CD4-positive, alpha-beta T cell treated with Interleukin-21 for 1 hour (primary cell): ENCODE measurements at places on chromosomes 6 and 20.

DNA sequence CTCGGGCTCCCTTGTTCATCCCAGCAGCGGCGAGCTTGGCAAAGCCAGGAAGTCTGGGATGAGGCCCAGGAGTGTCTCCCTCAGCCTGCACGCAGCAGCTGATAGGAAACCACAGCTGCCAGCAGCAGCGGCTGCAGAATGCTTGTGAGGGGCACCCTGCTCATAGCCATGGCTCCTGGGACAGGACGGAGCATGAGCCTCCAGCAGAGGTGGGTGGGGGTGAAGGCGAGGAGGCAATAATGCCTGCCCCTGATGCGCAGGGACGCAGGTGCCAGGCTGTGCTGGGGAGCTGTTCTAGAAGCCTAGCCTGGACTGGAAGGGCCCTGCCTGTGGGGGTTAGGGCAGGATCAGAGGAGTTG, 157.9 kb downstream of the CD83 start:
- DNase-seq: no peak

- no peak for DNase-seq
Observed at GRCh38 chr6:119249319-119249718, 100.2 kb downstream of the MAN1A1 start.

GRCh38 chr20:12594410-12595088, 414.2 kb upstream of the SPTLC3 start:
- DNase-seq: no peak

DNA sequence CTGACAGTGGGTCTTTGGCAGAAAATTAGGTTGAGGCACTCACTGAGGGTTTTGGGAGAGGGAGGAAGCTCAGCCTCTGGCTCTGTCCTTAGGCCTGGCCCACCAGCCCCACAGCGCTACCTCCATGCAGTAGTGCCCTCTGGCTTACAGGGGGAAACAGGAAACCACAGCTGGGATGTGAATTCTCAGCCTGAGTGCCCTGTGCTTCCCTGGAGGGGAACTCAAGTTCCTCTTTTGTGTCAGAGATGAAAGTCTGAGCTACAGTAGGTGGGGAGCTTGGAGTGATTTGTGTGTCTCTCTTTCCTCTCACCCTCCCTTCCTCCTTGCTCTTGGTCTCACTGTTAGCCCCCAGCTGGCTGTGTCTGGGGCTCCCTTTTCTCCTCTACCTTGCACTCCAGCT, 48.2 kb upstream of the BLCAP start:
- no peak for DNase-seq

- DNase-seq: no peak
Observed at GRCh38 chr20:32162351-32162750, 45.2 kb downstream of the PLAGL2 start.

- DNase-seq: no peak
Observed at GRCh38 chr6:166526937-166527336, 59.5 kb downstream of the RAMACL start.

DNA sequence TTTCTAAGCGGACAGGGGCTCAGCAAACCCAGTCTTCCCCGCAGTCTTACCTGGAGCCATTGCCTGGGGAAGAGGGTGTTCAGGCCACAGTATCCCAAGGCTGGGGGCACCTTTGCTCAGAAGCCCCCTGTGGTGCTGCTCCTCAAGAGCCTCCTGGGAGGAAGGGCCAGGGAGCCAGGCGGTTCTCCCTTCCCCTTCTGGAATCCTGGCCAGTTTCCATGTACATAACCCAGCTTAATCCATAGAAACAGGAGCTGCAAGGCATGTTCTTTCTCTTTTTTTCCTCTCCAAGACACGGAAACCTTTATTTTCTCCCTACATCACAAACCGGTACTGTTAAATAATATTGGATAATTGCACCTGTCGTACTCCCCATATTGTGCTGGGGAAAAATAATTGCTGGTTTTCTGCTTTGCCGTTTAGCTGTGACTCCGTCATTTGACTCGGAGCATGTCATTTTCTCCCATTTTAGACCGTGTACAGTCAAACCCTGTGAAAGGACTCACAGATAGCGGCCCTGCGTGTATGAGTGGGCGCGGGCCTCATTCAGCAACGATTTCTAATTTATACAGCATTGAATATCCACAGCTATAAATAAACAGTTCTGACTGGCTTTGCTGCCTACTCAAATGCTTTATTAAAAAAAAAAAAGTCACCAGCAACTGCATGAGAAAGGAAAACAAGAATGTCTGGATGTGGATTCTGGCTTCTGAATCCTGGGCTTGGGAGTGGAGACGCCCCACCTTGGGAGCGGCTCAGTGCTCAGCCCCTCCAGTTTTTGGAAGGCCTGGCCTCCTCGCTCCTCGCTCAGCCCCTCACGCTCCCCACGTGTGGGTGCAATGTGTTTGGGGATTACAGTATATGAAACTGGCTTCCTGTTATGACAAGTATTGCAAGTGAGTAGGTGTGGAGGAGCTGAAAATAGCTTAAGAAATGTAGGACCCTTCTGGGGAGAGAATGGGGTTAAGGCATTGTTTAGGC, 67.3 kb downstream of the ADTRP start:
- DNase-seq: peak; percentile 29

DNA sequence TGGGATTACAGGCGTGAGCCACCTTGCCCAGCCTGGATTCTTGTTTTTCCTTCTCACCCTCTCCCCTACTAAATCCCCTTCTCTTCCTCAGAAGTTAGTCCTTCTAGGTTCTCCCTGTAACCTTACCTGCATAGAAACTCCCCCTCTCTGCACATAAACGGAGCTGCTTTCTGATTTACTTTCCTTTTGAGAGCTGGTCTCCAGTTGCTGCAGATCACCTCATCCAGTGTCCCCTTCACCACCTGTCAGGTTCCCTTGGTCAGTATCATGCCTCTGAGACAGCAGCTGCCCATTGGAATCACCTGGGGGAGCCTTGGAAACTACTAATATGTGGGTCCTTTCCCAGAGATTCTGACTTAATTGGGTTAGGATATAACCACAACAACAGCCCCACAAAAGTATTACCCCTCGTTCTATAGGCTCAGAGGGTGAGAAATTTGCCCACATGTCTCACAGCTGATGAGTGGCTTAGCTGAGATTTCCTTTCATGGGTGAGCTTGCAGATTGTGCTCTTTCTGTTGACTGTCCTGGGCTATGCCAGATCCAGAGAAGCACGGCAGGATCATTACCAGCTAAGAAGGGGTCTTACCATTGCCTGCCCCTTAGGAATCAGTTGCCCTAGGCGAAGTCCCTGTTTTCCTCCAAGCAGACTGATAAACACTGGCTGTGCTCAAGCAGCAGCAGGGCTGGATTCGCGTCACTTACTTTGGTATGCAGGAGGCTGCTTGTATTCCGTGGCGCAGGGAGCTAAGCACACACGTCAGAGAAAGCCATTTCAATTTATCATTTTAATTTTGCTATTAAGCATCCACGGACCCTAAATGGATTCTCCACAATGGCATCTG, 51.3 kb downstream of the AKAP12 start:
- DNase-seq: no peak

DNA sequence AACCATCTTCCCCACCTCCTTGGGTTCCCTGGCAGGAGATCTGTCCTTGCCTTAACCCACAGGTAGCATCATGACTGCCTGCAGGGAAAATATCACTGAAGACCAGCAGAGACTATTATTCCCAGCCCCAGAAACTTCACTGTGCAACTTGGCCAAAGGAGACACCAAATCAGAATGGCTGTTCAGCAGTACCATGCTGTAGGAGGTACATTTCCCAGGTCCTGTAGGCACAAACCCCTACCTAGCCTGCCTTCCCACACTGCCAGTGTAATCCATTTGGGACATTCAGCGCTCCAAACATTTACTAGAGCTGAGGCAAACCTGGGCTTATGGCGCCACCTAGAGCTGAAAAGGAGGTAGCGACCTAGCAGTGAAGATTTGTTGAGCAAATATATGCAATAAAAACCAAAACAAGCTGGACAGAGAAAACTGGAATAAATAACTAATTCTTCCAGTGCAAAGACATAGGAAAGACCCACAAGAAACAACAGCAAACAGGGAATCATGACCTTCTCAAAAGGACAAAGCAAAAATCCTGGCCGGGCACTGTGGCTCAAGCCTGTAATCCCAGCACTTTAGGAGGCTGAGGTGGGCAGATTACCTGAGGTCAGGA, 60.3 kb downstream of the VTA1 start:
- peak; percentile 52 for DNase-seq

DNA sequence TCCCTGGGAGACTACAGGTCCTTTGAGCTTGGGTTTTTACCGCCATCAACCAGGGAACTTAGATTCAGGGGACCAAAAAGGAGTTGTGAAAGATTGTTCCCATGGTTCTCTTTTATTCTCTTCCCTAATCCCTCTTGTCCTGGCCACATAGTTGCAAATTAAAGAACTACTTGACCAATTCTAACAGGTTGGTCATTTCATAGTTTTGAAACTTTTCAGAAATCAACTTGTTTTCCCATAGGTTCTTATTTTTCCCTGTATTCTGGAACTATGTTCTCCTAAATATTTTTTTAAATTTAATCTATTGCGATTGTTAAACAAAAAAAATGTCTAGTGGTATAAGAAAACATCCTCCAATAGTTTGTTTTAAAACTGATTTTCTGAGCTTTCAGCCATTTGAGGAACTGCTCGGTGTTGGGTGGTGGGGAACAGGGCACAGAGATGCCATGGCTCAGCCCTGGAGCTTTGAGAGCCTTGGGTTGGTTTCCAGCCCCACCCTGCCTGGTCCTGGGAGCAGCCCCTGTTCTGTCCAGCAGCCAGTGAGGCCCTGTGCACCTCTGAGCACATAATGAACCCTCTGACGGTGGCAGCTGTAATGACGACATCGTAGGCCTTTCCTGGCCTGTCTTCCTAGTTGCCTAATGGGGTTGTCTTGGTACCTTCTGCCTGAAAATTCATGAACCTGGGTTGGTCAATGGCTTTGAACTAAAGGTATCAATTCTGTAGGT, 53.5 kb downstream of the TBC1D7 start:
- no peak for DNase-seq

- no peak for DNase-seq
Observed at GRCh38 chr20:3515379-3516170, 44.8 kb downstream of the ATRN start.

DNA sequence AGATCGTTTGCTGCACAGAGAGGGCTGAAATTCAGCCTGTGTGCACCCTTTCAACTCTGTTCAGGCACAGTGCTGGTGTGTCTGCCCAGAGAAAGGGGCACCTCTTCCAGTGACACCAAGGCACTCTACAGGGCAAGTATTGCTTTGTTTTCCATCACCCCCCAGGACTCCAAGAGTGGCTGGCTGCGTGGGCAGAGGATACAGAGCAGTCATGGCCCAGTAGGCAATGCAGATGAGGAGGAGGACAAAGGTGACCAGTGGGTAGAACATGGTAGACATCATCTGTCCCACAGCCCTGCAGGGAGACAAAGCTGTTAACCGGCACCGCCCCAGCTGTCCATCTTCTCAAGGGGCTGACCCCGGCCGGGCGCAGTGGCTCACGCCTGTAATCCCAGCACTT, 6.7 kb upstream of the NEU1 start:
- no peak for DNase-seq

DNA sequence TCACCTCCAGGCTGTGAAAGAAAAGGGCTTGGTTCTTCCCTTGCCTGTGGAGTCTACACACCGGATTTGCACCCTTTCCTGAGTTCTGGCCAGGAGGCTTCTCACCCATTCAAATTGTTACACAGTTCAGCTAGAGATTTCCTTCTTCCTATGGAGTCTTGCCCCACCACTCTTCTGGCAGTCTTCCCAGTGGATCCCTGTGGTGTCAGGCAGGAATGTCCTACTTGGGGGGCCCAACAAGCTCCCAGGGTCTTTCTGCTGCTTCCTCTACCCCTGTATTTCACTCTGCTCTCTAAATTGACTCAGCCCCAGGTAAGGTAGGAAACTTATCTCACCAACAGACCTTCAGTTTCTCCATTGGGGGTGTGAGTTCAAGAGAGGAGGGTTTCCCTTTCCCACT, 14.0 kb upstream of the CST9L start:
- DNase-seq: no peak

DNA sequence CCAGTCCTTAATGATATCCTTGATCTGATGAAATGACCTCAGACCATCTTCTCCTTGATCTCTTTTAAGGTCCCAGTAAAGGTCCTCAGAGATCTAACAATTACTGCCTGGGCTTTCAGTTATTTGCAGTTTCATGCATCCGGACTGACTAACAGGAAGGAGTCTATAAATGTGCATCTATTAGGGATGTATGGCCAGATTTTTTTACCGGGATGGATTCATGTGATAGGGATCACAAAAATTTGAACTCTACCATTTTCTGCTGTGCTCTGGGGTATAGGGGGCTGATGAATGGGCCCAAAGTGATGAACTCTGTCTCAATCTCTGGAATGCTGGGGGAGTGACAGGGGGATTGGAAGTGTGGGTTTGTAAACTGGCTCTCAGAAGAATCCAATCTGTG, 36.2 kb upstream of the SCUBE3 start:
- no peak for DNase-seq

- DNase-seq: no peak
Observed at GRCh38 chr20:24993337-24994185, 1.0 kb upstream of the APMAP start.

- DNase-seq: no peak
Observed at GRCh38 chr6:155077784-155078183, 82.7 kb downstream of the TIAM2 start.

DNA sequence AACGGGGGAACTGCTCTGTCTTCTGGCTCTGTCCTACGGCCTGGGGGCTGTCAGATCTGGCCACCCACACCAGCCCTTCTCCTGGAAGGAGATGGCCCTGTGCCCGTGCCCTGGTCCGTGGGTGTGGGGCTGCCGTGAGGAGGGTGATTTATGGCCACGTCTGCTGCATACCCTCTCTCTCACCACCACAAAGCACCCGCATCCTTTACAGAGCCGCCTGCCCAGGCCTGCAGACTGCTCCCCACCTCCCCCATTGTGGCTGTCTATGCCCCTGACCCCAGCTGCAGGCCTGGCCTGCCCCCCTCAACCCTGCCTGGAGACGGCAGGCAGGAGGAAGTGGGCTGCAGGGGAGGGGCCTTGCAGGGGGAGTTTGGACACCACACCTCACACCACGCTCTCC, 72.7 kb upstream of the GATA5 start:
- DNase-seq: no peak

GRCh38 chr6:153135681-153136080, 4.6 kb upstream of the RGS17 start:
- no peak for DNase-seq

- DNase-seq: no peak
Observed at GRCh38 chr6:4304927-4305455, 169.6 kb upstream of the ECI2 start.
